ENCODE measurements at places on chromosomes 4 and X.

- no peak for DNase-seq
Measured at GRCh38 chr4:139038874-139039443, 23.4 kb downstream of the NOCT start.

- no peak for DNase-seq
Measured at GRCh38 chrX:119389871-119390501, 9.2 kb upstream of the SLC25A43 start.

DNA sequence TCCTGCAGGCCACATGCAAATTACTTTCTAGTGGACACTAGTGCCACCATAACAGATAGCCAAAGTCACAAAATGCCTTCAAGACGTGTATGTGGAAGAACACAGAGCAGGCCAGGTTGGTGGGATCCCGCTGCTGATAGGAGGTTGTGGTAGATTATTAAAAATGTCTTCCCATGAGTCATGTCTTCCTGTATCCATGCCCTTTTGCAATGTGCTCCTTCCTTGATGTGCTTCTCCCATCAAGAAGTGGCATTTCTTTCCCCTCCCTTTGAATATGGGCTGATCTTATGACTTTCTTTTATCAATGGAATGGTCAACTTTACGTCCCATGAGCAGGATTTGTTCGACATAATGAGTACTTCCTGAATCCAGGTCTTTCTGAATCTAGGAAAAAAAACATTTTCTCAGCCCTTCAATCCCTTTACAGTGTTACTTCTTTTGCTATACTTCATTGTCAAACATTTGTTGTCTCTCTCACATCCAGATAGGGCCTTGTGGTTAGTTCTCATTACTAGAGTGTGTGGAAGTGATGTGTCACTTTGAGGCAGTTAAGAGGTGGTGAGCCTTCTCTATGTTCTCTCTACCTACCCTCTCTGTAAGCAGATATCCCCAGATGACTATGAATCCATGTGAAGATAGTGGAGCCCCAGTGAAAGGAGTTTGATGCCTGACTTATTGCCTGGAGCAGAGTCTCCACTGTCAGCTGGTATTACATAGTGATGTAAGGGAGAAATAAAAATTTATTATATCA is 519.2 kb upstream of the DIPK2B start:
- DNase-seq: no peak

DNA sequence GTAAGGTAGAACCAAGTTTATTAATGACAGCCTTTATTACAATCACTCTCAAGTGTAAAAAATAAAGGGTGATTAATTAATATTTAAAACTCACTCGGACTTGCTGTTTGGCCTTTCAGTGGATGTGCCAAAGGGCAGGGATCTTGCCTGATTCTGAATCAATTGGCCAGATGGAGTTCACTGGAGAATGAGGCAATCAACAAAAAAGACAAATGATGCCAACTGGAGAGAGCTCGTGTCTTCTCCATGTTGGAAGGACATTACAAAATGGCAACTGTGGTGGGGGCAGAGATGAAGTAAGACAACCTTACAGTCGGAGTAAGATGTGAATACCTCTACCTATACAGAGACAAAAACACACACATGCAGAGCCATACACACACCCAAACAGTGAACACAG is 188.0 kb downstream of the TSPAN5 start:
- no peak for DNase-seq

- DNase-seq: no peak
Measured at GRCh38 chrX:28498658-28499057, 88.6 kb upstream of the IL1RAPL1 start.

DNA sequence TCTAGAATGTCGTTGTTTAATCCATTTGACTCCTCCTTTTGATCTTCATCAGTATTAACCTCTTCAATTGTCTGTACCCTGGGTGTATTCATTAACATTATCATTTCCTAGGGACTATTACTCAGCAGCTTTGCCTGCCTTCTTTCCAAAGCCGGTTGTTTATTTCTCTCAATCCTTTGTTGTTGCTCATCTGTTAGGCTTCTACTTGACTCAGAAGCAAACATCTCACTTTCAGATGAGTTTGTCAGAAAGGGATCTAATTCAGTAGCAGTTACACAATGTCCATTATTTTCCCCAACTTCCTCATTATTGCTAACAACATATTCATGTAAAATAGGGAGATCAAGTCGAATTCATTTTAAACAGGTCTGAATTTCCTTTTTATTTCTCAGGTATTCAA is 22.1 kb upstream of the HSD17B10 start:
- DNase-seq: no peak

DNA sequence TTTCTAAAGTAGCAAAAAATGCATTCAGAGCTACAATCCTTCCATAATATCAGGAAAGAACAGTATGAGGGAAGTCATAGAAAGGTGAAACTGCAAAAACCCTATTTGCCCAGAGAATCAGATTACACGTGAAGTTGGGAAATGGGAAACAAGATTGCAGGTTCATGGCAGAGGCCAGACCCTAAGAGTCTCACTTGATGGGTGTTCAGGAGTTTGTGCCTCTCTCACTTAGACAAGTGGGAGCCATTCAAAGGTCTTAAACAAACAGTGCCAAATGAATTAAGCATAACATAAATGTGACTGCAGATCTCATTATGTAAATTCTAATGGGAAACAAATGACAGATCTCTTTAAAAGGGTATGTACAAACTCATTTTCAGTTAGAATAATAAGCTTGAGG is 91.6 kb downstream of the ARAP2 start:
- no peak for DNase-seq

DNA sequence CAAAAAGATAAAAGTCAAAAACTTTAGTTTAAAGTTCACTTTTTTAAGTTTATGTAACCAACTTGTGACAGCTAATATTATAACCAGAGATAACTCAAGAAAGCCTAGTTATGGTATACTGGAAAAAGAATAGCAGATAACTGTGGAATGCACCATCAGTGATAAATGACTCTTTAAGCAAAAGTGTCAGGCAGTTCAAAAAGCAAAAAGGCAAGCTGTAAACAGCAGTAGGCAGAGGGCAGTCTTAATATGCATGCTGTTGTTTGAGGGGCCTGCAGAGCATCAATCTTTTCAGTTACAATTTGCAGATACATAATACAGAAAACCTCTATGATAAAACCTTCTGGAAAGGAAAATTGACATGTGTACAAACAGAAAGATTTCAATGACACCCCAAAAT is 81.8 kb upstream of the JADE1 start:
- DNase-seq: no peak

GRCh38 chr4:135672202-135672601 is 1470.6 kb upstream of the PABPC4L start:
- no peak for DNase-seq

DNA sequence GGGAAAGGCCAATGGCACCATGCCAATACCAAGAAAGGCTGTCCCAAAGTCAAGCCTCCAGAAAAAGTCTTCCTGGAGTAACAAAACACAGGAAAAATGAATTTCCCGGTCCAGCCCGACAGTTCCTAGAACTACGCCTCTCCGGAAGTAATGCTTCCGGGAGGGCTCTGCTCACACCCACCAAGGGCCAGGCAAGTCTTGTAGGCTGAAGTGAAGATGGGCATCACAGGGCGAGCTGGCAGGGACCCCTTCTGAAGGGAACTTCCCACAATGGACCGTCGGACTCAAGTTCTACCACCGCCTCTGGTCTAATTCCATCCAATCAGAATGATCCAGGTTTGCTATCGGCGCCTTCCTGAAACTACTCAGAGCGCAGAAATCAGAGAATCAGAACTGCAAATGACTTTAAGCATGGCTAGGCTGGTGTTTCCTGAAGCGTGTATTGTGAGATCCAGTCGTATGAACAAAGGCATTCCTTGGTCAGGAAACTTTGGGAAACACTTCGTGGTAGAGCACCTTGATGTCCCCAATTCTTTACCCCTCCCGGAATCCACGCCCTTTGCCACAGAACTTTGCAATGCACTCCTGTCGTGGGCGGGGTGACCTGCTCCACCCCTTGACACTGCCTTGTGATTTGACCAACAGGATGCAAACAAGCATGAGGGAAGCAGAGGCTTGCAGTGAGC is 127.8 kb downstream of the BCOR start:
- DNase-seq: no peak

GRCh38 chr4:38132107-38132673 is 172.0 kb downstream of the PTTG2 start:
- DNase-seq: peak; percentile 37

DNA sequence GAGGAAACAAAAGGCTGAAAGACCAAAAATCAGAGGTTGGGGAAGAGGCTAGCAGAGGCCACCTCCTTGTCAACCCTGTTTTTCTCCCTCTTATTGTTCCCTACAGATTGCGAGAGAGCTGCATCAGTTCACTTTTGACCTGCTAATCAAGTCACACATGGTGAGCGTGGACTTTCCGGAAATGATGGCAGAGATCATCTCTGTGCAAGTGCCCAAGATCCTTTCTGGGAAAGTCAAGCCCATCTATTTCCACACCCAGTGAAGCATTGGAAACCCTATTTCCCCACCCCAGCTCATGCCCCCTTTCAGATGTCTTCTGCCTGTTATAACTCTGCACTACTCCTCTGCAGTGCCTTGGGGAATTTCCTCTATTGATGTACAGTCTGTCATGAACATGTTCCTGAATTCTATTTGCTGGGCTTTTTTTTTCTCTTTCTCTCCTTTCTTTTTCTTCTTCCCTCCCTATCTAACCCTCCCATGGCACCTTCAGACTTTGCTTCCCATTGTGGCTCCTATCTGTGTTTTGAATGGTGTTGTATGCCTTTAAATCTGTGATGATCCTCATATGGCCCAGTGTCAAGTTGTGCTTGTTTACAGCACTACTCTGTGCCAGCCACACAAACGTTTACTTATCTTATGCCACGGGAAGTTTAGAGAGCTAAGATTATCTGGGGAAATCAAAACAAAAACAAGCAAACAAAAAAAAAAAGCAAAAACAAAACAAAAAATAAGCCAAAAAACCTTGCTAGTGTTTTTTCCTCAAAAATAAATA is 179.9 kb downstream of the AR start:
- DNase-seq: no peak

GRCh38 chr4:79034544-79034943 is 95.3 kb upstream of the PAQR3 start:
- DNase-seq: no peak

GRCh38 chr4:184590196-184590595 is 59.1 kb downstream of the CASP3 start:
- no peak for DNase-seq

DNA sequence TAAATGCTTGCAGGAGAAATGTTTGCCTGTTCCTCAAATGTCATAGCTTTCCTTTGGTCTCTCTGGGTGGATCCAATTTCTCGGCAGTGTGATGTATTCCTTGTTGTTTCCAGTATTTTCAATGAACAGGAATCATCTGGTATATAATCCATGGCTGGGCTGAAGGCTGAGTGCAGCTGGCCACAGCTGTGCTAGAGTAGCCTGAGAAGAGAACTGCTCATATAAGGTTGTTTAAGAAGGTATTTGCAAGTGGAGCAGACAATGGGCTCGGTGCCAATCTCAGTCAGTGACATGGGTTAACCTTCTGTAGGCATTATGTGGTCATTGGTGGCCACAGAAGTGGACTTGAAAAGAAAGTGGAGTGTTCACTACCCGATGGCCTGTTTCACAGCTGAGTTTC is 390.3 kb downstream of the SPRY1 start:
- DNase-seq: no peak

- no peak for DNase-seq
Measured at GRCh38 chr4:118798658-118799057, 37.3 kb downstream of the SEC24D start.
